ENCODE measurements at places on chromosomes 1 and 21. TPM values are rescaled to one million over a fixed set of nuclear protein-coding genes. Genes with fewer than 3 reads are reported as not detected.

The MX2 gene
- 1.5 TPM for total RNA-seq

The NEK2 gene
- 39.2 TPM for total RNA-seq

The CSF1 gene
- total RNA-seq, result 22.4 TPM

The RBM11 gene
- not detected for total RNA-seq

The ZNF593 gene
- total RNA-seq, result 62.1 TPM

The LINGO4 gene
- total RNA-seq, result not detected

The HLX gene
- total RNA-seq, result 8.9 TPM

The COL8A2 gene
- 1.3 TPM for total RNA-seq

The LMX1A gene
- not detected for total RNA-seq

The KPRP gene
- not detected for total RNA-seq

The FAM167B gene
- total RNA-seq, result 0.30 TPM

The SOX13 gene
- total RNA-seq, result 5.6 TPM

The VCAM1 gene
- total RNA-seq, result 4.5 TPM

The NPL gene
- total RNA-seq, result 0.67 TPM

The OR2L5 gene
- not detected for total RNA-seq

The PLA2G2A gene
- total RNA-seq, result not detected

The NFASC gene
- 1.2 TPM for total RNA-seq

The SERPINC1 gene
- total RNA-seq, result 0.15 TPM

The GBP2 gene
- total RNA-seq, result 1.9 TPM

The ST6GALNAC3 gene
- 3.6 TPM for total RNA-seq

The SPRR4 gene
- not detected for total RNA-seq

The LYPLAL1 gene
- total RNA-seq, result 10.0 TPM

The MYOCOS gene
- not detected for total RNA-seq

The RGS8 gene
- total RNA-seq, result not detected

The KCNJ9 gene
- not detected for total RNA-seq

The S100A7 gene
- not detected for total RNA-seq

The OXCT2 gene
- 1.5 TPM for total RNA-seq

The CELA2A gene
- not detected for total RNA-seq

The AADACL3 gene
- not detected for total RNA-seq

The TSPAN1 gene
- 0.89 TPM for total RNA-seq

The GPR52 gene
- not detected for total RNA-seq

The NTMT2 gene
- total RNA-seq, result not detected

The RNU1-3 gene
- under 0.01 TPM for total RNA-seq

The UTS2 gene
- total RNA-seq, result 0.17 TPM

The OR2T11 gene
- total RNA-seq, result not detected

The GBP6 gene
- total RNA-seq, result not detected

The MSH4 gene
- total RNA-seq, result not detected

The COL11A1 gene
- total RNA-seq, result 8.8 TPM

The CFHR1 gene
- 0.17 TPM for total RNA-seq

The ETS2 gene
- total RNA-seq, result 41.6 TPM

The ZNF669 gene
- total RNA-seq, result 5.9 TPM

The APCS gene
- not detected for total RNA-seq

The USP21 gene
- total RNA-seq, result 12.4 TPM

The RCSD1 gene
- total RNA-seq, result under 0.01 TPM

The BRINP3 gene
- total RNA-seq, result not detected

The PDE4B gene
- 2.0 TPM for total RNA-seq

The IFI16 gene
- 94.5 TPM for total RNA-seq

The DDOST gene
- 316 TPM for total RNA-seq

The CFAP141 gene
- not detected for total RNA-seq

The S100A1 gene
- not detected for total RNA-seq

The KRTAP6-2 gene
- total RNA-seq, result not detected

The ANKRD34A gene
- total RNA-seq, result 0.59 TPM

The CD101 gene
- not detected for total RNA-seq

The INTS7 gene
- total RNA-seq, result 9.4 TPM

The IFI6 gene
- total RNA-seq, result 23.5 TPM

The PODN gene
- 0.30 TPM for total RNA-seq

The CDC20 gene
- 220 TPM for total RNA-seq

The CYP4B1 gene
- not detected for total RNA-seq

The CFHR4 gene
- total RNA-seq, result not detected

Data from bronchus fibroblast of lung (primary cell).